Activated CD8-positive, alpha-beta T cell treated with anti-CD3 and anti-CD28 coated beads, Interleukin-2, amount 10 ng/mL, durations not matched to agents 7 days and 5 days (primary cell): ENCODE measurements at places on chromosomes 7 and 10.

DNA sequence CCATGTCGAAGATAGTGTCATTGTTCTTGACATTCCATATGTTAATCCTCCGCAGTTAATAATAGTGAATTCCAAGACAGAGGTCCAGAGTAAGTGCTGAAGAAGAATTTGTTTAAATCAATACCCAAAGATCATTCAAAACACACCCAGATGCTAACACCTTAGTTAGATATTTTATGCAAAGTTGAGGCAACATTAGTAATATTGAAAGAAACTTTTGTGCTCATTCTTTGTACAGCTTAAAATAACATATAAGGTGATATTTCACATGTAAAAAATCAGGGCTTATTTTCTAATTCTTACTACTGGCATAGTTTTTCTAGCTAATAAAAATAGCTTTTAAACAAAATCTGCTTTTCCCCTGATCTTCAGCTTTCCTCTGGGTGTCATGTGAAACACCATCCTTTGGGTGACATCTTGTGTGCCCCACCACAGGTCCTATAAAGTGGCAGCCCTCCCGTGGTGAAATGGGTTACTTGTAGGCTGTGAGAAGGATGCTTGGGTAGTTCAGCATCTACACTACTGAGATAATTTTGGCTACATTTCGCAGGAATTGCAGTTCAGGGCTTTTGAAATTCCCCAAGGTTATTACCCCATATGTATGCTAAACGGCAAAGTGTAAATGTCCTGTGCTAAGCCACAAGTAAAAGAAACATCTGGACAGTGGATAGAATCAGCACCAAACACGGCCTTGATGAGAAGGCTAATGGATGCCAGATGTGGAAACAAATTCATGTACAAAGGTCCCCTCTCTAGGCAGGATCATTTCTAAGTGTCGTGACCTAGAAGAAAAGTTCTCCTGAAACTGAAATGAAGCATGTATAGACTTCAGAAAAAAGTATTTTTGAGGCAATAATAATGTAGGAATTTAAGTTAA, 105.4 kb downstream of the GRM3 start:
- DNase-seq: no peak

DNA sequence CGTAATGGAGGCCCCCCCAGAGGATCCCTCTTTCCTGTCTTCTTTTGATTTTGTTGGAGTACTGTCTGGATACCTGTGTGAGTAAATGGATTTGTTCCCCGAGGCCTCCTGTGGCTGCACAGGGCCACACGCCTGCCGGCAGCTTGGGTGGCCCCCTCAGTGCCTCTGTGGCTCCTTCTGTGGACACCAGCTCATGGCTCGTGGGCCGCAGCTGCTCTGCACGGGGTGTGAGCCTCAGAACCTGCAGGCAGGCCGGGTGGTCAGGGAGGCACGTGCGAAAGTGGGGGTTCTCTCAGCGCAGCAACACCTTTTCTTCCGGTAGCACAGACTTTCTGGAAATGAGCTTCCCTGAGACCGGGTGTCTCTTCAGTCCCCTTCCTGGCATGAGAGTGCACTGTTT, 70.3 kb downstream of the WDR37 start:
- DNase-seq: peak; percentile 14

DNA sequence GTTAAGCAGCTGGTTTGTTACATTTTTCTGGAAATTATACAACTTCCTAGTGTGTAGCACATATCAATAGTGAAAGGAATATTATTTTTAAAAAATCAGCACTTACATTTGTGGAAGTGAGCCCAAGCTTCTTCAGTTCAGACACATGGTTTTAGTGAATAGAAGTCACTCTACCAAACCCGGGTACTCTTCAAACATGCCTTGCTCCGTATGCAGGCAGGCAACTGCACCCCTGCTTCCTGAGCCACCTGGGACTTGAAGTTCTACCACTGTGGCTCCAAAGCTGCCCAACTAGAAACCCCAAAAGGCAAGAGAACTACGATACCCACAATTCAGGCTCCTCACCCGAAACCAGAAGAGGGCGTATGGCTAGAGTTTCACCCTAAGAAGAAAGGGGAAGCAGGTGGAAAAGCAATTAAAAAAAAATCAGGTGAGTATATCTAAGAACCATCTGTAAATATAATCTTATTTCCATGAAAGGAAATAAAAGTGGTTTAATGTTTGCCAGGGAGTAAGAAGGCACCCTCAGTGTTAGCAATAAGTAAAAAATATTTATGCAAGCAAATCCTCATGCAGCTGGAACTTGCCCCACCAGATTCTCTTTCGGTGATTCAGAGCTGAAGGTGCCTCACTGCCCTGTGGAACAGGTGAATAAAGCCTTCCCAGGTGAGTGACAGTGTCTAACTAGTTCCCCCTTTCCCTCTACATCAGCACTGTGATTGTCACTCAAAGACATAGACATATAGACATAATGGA, at the start of gene MACC1:
MACC1 (minus strand) TSS at position 192 of the 756 bp plus-strand sequence. CDS start 55,522 bp downstream, outside the sequence.
- DNase-seq: peak; percentile 39

GRCh38 chr10:98402478-98402877, 12.5 kb downstream of the PYROXD2 start:
- DNase-seq: no peak

GRCh38 chr10:121337427-121337826, 260.8 kb downstream of the FGFR2 start:
- no peak for DNase-seq

DNA sequence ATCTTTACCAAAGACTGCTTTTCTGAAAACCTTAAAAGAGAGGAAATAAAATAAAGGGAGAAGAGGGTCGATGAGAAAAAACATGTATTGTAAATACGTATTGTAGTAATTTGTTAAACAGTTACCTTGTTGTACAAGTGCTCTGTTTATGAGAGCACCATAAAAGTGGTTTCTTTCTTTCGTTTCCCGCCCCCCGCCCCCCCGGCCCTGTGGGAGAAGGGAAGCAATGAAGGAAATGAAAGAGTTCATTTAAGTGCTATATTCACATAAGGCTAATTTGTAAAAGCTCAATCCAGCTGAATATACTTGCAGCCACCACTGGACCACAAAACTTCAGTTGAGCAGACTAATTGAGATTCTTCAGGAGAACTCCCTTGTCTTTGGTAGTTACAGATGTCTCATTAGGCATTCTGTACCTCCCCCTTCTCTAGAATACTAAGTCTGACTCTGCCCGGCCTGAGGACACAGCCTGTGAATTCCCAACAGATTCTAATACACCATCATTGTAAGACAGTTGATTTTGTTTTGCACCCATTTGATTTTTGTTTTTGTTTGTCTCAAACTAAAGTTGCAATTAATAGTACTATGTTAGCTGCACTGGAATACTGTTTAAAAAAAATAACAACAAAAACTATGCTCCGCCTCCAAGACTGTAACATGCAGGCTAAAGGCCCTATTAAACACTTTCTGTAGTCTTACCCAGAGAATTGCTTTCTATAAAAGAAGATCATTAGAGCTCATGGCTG, 124.9 kb downstream of the ARHGAP12 start:
- DNase-seq: no peak

DNA sequence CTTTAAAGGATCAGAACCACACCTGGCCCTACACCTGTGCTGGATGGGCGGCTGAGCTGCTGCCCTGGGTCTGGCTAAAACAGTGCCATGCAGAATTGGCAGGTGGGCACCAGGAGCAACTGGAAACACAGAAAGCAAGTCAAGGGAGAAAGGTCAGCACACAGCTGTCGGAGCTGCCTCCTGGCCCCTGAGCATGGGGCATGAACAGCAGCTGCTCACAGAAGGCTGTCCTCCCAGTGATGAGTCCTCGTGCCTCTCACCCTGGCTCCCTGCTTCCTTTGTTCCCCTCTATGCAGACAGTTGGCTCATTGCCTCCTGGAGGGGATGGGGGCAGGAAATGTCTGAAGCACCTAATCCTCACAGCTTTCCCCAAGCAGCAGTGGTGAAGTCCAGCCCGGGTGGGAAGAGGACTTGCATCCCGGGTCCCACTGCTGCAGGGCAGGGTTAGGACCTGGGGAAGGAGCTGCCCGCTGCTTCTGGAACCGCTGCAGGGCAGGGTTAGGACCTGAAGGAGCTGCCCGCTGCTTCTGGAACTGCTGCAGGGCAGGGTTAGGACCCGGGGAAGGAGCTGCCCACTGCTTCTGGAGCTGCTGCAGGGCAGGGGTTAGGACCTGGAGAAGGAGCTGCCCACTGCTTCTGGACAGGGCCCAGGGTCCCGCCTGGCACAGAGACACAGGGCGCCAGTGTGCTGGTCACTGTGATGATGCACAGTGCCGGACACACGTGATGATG, 37.3 kb downstream of the VIPR2 start:
- DNase-seq: no peak

- no peak for DNase-seq
These were observed 98.4 kb upstream of the PDLIM1 start for GRCh38 chr10:95389176-95389575.

GRCh38 chr10:92809840-92810239, 38.5 kb upstream of the EXOC6 start:
- DNase-seq: no peak

GRCh38 chr10:127194111-127194510, 2.3 kb downstream of the INSYN2A start:
- no peak for DNase-seq

- DNase-seq: peak; percentile 26
These were observed 102.5 kb upstream of the APBB1IP start for GRCh38 chr10:26335574-26336093.

DNA sequence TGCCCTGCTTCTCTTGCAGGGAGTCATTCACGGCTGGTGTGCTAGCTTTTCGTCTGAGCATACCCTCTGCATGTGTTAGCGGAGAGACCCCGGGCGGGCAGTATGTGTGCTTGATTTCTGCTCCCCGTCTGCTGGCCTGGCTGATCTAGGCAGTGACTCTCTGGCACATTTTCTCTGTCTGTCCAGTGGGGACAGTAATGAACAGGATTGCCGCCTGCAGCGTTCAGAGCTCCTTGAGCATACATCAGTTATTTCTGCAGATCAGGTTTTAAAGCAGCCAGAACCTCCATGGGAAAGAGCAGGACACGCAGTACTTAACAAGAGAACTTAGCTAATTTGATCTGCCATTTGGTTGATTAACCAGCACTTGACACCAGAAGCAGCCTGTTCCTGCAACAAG, 242.5 kb downstream of the CELF2 start:
- no peak for DNase-seq

DNA sequence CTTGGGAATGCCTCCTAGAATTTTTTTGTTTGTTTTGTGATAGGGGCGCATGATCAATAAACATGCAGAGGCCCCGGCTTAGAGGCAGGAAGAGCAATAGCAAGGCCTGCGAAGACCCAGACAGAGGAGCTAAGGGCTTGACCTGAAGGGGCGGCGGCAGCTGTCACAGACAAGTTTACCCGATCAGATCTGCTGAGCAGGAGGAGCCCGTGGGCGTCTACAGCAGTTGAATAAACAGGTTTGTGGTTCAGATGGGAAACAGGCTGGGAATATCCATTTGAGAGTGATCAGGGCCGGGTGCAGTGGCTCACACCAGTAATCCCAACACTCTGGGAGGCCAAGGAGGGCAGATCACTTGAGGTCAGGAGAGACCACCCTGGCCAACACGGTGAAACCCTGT, 126.0 kb upstream of the CALN1 start:
- DNase-seq: no peak

GRCh38 chr10:30430544-30431298, 3.3 kb upstream of the MAP3K8 start:
- DNase-seq: no peak

- DNase-seq: no peak
These were observed 289.1 kb downstream of the PRKG1 start for GRCh38 chr10:51363415-51363814.

DNA sequence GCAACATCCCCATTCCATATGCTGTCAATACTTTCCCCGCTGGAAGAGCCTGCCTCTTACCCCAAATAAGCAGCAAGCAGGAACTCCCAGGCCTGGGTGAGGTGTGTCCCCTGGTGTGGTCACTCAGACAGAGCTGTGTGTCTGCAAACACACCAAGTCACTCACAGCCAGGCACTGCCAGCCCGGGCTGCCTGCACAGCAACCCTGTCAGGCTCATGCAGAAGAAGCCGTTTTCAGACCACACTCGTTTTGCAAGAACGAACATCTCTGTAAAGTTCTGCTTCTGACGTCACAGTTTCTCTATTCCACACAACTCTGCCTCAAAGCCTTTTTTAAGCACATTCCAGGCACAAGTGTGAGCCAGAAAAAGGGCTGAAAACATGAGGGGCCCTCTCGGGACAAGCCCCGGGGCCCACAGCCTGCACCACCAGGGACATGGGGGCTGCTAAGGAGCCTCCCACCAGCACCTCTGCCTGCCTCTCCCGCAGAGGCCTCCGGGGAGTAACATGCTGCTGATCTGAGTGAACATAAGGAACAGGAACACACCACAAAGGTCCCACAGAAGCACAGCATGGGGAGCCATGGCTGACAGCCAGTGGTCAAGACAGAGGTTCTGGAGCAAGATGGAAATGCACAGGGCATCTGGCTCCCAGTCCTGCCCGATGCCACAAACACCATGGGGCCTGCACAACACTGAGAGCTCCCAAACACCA, 11.4 kb downstream of the PTPRN2 start:
- DNase-seq: no peak

- DNase-seq: no peak
These were observed 11.4 kb upstream of the MRPS16 start for GRCh38 chr10:73263693-73264347.

DNA sequence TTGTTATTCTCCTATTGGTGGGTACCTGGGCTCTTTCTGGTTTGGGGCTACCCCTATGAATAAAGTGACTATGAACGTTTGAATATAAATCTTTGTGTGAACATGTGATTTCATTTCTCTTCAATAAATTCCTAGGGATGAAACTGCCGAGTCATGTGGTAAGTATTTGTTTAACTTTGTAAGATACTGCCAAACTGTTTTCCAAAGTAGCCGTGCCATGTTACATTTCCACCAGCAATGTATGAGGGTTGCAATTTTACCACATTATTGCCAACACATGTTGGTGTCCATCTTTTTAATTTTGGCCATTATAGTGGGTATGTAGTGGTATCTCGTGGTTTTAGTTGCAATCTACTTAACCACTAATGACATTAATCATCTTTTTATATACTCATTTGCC, 94.7 kb downstream of the ZNRF2 start:
- no peak for DNase-seq

- DNase-seq: no peak
These were observed 195.0 kb downstream of the DNAJC1 start for GRCh38 chr10:21808550-21808949.

GRCh38 chr7:103148994-103149807, at the start of gene NAPEPLD:
Gene NAPEPLD, minus strand, starts transcription at chr7:103149099. Its CDS starts 20,323 bp downstream, at chr7:103128776.
- DNase-seq: peak; percentile 68

- no peak for DNase-seq
These were observed 25.6 kb upstream of the TMEM196 start for GRCh38 chr7:19798986-19799385.

GRCh38 chr10:103181244-103181643, 11.8 kb downstream of the NT5C2 start:
- no peak for DNase-seq

GRCh38 chr7:157780312-157780711, 443.5 kb downstream of the DNAJB6 start:
- DNase-seq: no peak

- DNase-seq: peak; percentile 26
These were observed 753.8 kb downstream of the GRID1 start for GRCh38 chr10:85612833-85613232.

DNA sequence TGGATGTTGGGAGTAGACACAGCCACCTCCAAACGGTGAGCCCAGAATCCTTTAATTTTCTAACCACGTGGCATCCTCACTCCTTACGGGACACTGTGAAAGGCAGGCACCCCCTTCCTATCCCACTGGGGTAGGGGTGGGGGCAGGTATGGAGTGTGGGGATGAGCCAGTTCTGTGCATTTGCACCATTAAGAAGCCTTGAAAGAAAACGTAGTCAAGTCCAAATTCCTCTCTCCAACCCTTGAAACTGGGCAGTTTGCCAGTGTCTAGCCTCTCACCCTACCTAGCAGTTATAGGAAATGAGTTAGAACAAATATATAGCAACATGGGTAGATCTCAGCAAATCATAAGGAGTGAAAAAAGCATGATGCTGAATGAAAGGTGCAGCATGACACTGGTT, 92.4 kb upstream of the LEP start:
- DNase-seq: peak; percentile 4
